Astrocyte (in vitro differentiated cells and primary cell): ENCODE measurements at places on chromosomes 1 and 21. TPM values are rescaled to one million over a fixed set of nuclear protein-coding genes. Genes with fewer than 3 reads are reported as not detected.

GRCh38 chr1:17561561-17561985, 22.1 kb downstream of the ARHGEF10L start:
- DNase-seq = no peak

DNA sequence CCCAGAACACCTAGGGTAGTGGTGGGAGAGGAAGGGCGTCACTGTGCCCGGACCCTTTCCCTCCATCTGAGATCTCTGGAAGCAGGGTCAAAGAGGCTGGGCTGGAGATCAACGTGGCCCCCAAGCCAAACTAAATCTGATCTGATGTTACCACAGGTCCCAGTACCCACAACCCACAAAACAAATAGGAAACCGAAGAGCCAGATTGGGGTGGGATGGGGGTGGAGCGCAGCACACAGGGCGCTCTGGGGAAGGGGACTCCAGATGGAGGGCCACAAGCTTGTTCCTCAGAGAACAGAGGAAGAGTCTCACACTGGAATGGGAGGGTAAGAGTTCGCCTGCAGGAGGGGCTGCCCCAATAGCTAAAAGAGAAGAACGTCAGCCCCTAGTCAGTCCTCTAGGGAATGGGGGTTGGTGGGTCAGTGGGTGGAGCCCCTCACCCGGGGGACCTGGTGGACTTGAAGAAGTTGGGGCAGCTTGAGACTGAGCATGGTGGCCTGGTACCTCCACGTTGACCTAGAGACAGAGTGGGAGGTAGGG, 1.5 kb downstream of the PAQR6 start:
- no peak for DNase-seq

GRCh38 chr1:156368157-156368658, 803 bp upstream of the RHBG start:
- DNase-seq = no peak

- no peak for DNase-seq
These were observed 126.6 kb downstream of the PRDM2 start for GRCh38 chr1:13826591-13826990.

GRCh38 chr1:246383791-246384190, 123.3 kb downstream of the SMYD3 start:
- DNase-seq = no peak

ADORA3 gene
- total RNA-seq = not detected in 2 replicates

PADI3 gene
- 0.09 TPM in 1 of 2 replicates, not detected in the other for total RNA-seq

FMO4 gene
- 1.1 and 1.3 TPM in 2 replicates for total RNA-seq
